Endodermal cell (in vitro differentiated cells): ENCODE measurements at places on chromosomes 13 and 19. TPM values are rescaled to one million over a fixed set of nuclear protein-coding genes. Genes with fewer than 3 reads are reported as not detected.

- DNase-seq = no peak
- H3K36me3 ChIP-seq = peaks cover 25% of the 10 kb centered on the region
Measured at GRCh38 chr19:7544626-7545025, 9.1 kb downstream of the PNPLA6 start.

DNA sequence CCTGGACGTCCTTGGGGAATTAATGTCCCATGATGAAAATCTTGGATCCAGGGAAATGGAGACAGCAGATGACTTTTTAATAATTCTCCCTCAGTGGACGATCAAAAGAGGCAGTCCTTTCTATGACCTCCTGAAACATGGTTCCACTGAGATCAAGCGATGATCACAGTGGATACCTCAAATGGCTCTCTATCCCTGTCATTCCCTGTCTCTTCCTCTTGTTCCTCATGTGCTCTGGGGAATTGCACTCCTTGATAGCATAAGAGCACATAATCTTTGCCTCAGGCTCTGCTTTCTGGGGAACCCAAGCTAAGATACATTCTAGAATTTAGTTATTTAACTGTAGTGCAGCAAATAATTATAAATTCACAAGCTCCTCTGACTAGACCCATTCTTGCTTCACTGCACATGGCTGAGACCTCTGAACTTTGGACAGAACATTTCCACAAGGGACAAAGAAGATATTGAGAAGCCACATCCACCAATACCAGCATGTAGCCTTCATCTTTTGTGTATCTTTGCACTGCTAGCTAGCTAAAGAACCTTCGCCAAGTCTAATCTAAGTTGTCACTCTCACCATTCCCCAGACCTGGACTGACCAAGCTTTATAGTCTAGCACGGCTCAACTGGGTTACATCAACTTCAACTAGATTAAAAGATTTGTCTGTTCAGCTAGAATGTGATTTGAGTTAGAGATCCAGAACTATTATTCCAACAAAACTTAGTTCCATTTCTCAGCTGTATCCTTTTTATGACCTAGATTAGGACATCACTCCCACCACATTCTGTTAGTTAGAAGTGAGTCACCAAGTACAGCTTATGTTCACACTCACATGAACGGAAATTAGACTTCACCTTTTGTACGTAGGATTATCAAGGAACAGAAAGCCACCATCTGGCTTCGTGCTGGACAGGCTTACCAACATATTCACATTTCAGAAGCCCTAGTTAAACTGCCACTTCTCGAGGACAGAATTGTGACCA is 142.7 kb downstream of the SUCLA2 start:
- no peak overlapping the region for H3K27ac ChIP-seq
- no peaks in the 10 kb centered on the region for H3K36me3 ChIP-seq
- H3K4me1 ChIP-seq = no peaks in the 10 kb centered on the region
- no peak overlapping the region for H3K4me3 ChIP-seq
- no peak for DNase-seq

DNA sequence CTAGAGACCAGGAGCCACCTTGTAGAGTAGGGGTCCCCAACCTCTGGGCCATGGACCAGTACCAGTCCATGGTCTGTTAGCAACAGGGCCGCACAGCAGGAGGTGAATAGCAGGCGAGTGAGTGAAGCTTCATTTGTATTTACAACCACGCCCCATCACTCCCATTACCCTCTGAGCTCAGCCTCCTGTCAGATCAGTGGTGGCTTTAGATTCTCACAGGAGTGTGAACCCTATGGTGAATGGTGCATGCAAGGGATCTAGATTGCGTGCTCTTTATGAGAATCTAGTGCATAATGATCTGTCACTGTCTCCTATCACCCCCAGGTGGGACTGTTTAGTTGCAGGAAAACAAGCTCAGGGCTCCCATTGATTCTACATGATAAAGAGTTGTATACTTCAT is 303.6 kb downstream of the KCNRG start:
- H3K36me3 ChIP-seq = no peaks in the 10 kb centered on the region
- DNase-seq = peak; percentile 63
- no peaks in the 10 kb centered on the region for H3K27me3 ChIP-seq

DNA sequence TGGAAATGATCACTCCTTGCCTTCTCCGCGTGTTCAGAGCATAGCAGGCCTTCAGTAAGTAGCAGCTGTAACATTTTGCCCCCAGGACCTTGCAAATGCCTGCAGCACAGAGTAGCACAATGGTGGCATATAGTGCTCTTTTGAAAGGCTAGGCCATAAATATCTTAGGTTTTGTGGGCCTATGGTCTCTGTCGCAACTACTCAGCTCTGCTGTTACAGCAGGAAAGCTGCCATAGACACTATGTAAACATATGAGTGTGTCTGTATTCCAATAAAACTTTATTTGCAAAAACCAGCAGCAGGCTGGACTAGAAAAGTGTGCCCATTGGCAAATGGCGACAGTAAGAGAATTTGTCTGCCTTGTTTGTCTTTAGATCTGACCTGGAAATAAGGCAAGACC is 9.4 kb downstream of the ITPKC start:
- no peak overlapping the region for H3K4me3 ChIP-seq
- no peaks in the 10 kb centered on the region for H3K27me3 ChIP-seq
- H3K4me1 ChIP-seq = no peaks in the 10 kb centered on the region
- no peak overlapping the region for H3K27ac ChIP-seq
- no peak for DNase-seq

DNA sequence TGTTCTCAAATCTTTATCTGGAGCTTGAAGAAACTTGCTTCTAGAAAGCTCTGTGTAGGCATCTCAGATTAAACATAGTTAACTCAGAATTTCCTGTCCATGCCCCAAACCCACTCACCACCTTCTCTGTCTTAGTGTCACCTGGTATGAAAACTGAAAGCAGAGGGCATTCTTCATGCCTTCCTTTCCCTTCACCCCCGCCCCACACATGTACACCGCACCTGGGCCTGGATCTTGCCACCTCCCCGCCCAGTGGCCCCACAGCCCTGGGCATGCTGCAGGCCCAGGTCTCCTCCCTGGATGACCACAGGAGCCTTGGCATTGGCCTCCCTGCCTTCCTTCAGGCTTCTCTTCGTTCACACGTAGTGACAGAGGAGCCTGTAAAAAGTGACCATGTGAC is 15.8 kb downstream of the CFAP97D2 start:
- DNase-seq = peak; percentile 28
- H3K36me3 ChIP-seq = no peaks in the 10 kb centered on the region
- no peaks in the 10 kb centered on the region for H3K4me1 ChIP-seq
- no peak overlapping the region for H3K27ac ChIP-seq

The COL5A3 gene
- 0.33 TPM in 1 of 3 replicates, not detected in the others for total RNA-seq

The NKPD1 gene
- 0.15 to 0.38 TPM (median 0.15 TPM) in 3 replicates for total RNA-seq

GRCh38 chr19:13873834-13874515 is 3.0 kb upstream of the NANOS3 start:
- no peaks in the 10 kb centered on the region for H3K4me1 ChIP-seq
- H3K36me3 ChIP-seq = no peaks in the 10 kb centered on the region
- no peak overlapping the region for H3K27ac ChIP-seq
- DNase-seq = peak; percentile 40

- no peak for DNase-seq
- no peaks in the 10 kb centered on the region for H3K27me3 ChIP-seq
- H3K27ac ChIP-seq = no peak overlapping the region
- H3K4me3 ChIP-seq = no peak overlapping the region
Measured at GRCh38 chr13:77373502-77373901, 46.6 kb upstream of the MYCBP2 start.

DNA sequence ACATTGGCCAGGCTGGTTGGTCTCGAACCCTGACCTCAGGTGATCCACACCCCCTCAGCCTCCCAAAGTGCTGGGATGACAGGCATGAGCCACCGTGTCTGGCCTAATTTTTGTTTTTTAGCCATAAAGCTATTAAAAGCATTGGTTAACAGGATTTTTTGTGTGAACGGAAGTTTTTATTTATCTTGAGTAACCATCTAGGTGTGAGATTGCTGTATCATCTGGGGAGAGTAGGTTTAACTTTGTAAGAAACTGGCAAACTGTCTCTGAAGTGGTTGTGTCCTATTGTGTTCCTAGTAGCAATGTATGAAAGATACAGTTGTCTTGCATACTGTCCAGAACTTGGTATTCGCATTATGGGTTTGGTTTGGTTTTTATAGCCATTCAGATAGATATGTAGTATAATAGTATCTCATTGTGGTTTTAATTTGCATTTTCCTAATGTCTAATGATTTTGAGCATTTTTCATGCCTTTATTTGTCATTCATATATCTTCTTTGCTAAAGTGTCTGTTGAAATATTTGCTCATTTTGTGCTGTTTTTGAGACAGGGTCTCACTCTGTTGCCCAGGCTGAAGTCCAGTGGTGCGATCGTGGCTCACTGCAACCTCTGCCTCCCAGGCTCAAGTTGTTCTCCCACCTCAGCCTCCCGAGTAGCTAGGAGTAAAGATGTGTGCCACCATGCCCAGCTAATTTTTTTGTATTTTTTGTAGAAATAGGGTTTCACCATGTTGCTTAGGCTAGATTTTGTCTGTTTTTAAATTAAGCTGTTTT is 13.5 kb upstream of the PLEKHF1 start:
- no peak overlapping the region for H3K4me3 ChIP-seq
- H3K36me3 ChIP-seq = no peaks in the 10 kb centered on the region
- H3K27me3 ChIP-seq = no peaks in the 10 kb centered on the region
- no peak overlapping the region for H3K27ac ChIP-seq
- H3K4me1 ChIP-seq = no peaks in the 10 kb centered on the region

- H3K36me3 ChIP-seq = no peaks in the 10 kb centered on the region
- no peak for DNase-seq
- no peak overlapping the region for H3K4me3 ChIP-seq
Measured at GRCh38 chr13:71290963-71291841, 575.8 kb downstream of the DACH1 start.

DNA sequence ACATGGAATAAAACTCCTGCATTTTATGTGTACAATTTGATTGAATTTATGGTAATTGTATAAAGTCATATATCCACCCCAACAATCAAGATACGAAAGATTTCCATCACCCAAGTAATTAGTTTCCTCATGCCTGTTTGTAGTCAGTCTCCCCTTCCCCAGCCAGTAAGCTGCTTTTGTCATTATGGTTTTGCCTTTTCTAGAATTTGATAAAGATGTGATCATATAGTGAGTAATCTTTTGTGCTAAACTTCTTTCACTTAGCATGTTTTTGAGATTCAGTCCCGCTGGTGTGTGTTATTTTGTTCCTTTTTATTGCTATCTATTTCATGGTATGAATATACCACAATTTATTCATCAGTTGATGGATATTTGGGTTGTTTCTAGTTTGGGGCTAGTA is 16.0 kb downstream of the ITM2B start:
- DNase-seq = no peak
- H3K27me3 ChIP-seq = no peaks in the 10 kb centered on the region
- peaks cover 3% of the 10 kb centered on the region for H3K36me3 ChIP-seq
- no peak overlapping the region for H3K27ac ChIP-seq

DNA sequence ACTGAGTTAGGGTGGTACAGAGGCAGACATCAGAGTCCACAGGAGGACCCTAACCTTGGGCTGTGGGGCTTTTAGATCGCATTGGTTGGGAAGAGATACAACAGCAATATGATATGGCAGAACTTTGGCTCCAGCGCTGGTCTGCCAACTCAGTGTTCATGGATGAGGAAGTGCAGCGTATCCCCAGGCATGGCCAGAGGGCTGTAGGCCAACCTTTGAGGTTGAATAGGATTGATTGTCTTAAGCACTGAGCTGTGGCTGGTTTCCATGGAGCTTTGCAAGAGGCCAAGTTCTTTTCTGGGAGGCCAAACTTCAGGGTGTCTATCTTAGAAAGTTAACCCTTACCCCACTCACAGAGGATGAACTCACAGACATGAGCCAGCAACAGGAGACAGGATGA is 144.1 kb upstream of the TMTC4 start:
- H3K27ac ChIP-seq = no peak overlapping the region
- no peak for DNase-seq
- H3K4me3 ChIP-seq = no peak overlapping the region
- no peaks in the 10 kb centered on the region for H3K27me3 ChIP-seq

The CEBPG gene
- 31.9 and 32.0 TPM in 2 replicates for total RNA-seq

DNA sequence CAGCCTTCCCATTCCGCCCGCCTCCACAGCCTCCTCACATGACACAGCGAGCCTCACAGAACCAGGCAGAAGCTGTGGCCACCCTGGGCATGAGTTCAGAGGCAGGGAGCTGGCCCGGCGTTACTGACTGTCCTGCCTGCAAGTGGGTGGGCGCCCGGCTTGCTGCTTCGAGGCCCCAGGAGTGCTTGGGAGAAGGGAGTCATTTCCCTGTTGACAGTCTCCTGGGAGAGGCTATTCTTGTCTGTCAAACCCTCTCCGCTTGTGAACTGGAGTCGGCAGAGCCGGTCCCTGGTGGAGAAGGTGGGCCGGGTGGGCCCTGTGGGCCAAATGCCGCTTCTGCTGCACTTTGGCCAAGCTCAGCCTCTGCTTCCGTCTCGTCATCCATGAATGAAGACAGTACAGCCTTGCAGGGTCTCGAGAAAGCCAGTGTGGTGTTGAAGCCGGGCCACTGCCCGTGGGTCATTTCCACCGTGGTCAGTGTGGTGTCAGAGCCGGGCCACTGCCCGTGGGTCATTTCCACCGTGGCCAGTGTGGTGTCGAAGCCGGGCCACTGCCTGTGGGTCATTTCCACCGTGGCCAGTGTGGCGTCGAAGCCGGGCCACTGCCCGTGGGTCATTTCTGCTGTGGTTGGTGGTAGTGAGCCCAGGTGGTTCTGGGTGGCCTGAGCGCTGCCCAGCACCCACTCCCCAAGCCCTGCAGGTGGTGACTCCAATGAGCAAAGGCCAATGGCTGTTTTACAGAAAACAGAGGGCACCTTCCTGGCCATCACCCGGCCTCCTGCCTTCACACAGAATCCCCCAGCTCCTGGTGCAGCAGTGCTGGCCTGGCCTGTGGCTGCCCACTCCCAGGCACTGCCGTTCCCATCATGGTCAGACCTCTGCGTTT is 13.5 kb upstream of the F7 start:
- H3K36me3 ChIP-seq = no peaks in the 10 kb centered on the region
- H3K4me3 ChIP-seq = no peak overlapping the region
- no peaks in the 10 kb centered on the region for H3K27me3 ChIP-seq

The ELAVL1 gene
- total RNA-seq = 123 TPM in 2 replicates

The MEIOSIN gene
- 0.09 TPM in 1 of 2 replicates, not detected in the other for total RNA-seq

DNA sequence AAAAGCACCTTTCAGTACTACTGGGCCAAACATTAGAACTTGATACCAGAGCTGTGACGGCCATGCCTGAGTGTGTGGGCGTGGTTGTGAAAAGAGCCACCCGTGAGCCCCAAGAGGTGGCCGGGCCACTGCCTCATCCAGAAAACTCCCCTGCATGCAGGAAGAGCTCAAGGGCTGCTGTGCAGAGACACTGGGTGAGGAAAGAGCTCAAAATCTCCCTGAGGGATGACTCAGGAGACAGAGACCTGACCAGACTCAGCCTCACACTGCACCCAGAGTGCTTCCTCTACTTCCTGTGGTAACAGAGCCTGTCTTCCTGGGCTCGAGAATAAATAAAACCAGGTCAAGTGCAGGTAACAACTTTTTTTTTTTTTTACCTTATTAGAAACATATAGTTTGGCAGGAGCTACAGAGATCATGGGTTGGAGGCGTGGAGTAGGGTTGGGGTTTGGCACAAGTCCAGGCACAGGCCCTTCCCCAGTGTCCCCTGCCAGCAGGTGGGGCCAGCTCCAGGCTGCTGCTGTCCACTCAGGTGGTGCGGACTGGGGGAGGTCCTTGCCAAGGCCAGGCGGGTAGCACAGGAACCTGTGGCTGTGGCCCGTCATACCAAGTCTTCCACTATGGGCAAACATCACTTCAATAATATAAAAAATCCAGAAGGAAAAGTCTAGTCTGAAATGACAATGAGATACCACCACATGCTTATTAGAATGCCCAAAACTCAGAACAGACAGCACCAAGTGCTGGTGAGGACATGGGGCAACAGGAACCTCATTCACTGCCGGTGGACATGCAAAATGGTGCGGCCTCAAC is 25.5 kb downstream of the ELL start:
- no peak overlapping the region for H3K4me3 ChIP-seq
- no peaks in the 10 kb centered on the region for H3K36me3 ChIP-seq
- H3K27me3 ChIP-seq = no peaks in the 10 kb centered on the region
- no peak for DNase-seq
- H3K4me1 ChIP-seq = no peaks in the 10 kb centered on the region
